ENCODE measurements at places on chromosomes 6 and 20.

DNA sequence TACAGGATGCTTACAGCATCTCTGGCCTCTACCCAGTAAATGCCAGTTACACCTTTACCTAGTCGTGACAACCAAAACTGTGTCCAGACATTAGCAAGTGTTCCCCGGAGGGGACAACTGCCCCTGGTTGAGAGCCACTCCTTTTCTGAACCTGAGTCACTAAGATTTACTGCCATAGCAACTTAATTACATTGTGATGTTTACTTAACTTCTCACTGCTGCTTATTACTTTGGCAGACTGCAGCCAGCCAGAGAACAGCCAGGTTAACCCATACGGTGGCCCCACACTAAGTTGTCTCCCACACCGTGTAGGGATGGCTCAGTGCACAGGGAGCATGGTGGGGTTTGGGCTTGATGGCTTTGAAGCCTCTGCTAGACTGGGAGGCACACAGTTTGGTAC, 204.7 kb upstream of the SULF2 start:
- DNase-seq, result no peak

DNA sequence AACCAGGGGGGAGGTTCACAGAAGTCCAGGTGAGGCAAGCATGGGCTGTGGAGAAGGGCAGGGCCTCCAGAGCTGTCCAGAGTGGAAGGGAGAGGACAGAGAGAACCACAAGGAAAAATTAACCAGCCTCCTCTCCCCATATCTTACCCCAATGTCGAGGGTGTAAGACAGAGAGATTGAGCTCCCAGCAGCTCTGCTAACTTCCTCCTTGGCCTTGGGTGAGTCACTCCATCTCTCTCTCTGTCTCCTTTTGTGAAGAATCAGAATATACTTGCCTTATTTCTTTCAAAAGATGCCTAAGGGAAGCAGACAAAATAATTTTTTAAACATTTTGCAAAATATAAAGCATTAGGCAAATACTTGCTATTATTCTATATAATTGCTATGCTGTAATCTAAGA, 58.3 kb upstream of the IYD start:
- DNase-seq, result no peak

- DNase-seq, result no peak
Measured at GRCh38 chr6:133610227-133610840, 278.6 kb upstream of the TCF21 start.

DNA sequence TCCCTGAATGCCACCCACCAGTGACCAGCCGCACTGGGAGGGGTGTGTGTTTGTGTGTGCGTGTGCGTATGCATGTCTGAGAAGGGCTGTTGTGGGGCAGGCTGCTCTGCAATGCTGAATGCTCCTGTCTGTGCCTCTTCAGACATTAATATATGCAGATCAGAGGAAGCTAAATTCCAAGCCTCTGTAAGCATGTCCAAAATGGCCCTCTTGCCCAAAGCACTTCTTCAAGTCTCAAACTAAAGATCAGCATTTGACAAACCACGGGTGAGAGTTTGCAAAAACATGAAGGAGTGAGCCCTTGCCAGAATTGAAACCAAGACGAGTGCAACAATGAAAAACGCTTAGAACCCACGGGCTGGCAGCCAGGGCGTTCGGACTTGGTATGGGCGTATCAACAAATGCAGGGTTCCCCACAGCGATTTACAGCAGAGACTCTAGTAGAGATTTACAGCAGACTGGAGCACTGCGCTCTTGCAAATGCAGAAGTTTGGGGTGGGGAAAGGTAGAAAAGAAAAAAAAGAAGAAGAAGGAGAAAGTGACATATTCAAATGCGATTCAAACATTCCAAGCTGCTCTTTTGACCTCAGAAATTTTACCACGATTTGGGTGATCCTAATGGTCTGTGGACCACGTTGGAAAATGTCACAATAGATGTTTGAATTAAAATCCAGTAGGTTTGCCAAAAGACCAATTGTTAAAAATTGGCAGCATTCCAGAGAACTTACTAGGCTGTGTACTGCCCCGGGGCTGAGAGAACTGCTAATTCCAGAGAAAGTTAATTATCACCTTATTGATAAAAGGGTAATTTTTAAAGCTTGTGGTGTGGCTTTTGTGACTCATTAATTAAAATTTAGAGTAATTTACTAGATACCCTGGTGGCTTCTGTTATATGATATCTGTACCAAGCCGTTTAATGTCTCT, 3.5 kb downstream of the SCML4 start:
- DNase-seq, result peak; percentile 21

GRCh38 chr6:34236443-34237315, at the start of gene HMGA1:
HMGA1 (plus strand) TSS chr6:34236873; CDS start chr6:34240781, 3,908 bp downstream.
- DNase-seq, result peak; percentile 66

- DNase-seq, result no peak
Measured at GRCh38 chr6:107560657-107561056, 70.7 kb downstream of the SOBP start.

DNA sequence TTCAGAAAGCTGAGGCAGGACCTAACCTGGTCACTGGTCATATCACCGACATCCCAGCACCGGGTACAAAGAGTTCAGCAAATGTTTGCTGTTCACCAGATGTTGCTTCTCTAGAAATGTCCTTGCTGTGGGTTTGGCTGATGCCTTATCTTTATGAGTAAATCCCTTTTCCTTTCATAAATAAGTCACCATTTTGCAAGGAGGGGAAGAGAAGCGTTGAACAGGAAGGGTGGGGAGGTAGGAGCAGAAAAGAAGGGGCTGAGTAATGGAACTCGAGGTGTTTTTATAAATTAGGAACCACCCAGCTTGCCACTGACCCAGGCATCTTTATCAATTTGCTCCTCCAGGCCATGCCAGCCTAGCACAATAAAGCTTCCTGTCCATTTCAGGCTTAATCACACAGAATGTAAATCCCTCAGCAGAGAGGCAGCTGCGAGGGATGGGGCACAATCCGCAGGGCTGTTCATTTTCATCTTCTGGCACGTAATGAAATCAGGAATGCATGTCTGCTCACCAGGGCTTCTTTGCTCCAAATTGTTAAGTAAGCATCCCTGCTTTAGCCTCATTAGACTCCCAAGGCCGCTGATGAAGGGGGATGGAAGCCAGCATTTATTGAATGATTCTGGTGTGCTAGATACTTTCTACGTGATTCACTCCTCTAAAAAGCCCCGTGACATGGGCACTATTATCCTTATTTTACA, 371.9 kb upstream of the CHD6 start:
- DNase-seq, result no peak

- DNase-seq, result no peak
Measured at GRCh38 chr6:108739496-108740330, 108.5 kb upstream of the ARMC2 start.

DNA sequence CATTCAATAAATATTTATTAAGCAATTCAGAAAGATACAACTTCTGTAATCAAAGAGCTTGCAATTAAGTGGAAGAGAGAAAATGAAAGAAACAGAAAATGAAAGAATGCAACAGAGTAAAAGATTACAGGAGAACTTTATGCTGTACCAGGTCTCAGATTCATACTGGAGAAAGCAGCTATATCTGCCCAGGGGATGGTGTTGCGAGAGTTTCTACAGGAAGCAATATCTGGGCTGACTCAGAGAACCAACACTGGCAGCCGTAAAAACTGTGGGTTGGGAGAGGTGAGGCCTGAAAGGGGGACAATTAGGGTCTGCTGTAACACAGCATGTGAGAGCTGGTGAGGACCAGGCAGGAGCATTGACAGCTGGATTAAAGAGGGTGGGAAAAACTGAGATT, 256.7 kb upstream of the TCF21 start:
- DNase-seq, result no peak

DNA sequence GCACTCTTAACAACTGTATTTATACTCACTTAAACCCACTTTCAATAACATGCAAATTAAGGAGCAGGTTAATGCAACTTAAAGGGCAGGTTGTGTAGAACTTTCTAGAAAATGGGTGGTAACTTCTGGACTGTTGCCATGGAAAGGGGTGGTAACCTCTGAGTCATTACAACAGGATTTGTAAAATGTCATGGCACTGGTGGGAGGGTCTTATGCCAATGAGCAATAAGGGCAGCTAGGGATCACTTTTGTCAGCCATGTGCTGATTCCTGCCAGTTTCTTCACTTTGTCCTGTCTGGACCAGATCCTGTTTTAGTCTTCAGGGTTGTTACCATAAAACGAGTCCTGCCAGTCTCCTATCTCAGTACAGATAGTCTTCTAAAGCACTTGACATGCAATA, 560.5 kb upstream of the PTCHD4 start:
- DNase-seq, result no peak

GRCh38 chr6:121717686-121718085, 282.2 kb downstream of the GJA1 start:
- no peak for DNase-seq

DNA sequence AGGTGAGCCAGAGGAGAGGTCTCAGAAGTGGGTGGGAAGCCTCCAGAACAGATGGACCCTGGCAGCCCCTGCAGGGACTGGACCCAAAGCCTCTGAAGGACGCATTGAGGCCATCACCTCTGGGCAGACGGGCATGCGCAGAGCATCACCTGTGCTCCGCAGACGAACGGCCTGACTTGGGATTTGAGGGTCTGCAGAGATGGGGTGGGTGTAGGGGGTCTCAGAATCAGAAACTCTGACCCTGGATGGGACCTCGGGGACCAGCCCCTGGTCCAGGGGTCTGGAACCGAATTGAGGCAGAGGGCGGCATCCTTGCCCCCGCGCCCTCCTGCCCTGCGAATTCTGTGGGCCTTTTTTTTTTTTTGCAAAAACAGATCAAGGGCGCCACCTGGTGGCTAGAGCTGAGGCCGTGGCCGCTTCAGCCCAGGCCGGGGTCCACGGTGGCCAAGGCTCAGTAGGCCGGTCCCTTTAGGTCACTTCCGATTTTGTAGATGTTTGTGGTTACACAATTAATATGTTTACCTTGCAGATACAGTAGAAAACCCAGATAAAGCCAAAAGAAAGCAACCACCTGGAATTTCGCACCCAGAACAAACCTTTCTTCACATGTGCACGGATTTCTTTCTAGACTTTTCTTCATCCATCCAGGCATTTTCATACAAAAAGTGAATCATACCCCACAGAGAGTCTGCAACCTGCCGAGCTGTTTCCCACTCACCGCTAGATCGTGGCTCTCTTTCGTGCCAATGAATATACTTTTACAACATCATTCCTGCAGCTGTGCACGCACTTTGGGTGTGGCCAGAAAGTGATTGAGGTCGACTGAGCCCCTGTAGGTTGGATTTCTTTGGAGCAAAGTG, 25.9 kb downstream of the ZBP1 start:
- peak; percentile 33 for DNase-seq

DNA sequence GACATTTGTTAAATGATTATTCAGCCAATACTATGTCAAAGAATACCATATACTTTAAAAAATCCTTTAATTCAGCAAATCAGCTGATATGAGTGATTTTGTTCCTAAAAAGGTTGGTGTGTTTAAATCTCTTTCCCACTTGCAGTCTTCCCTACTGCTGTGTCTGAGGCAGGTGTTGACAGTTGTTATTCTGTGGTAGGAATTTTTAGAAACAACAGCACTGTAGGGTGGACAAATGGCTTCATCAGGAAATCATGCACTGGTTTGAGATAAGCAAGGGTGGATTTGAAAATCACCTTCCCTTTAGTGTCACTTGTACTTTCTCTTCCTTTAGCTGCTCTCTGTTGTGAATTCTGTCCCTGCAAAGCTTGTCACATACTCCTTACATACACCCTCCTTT, 213.7 kb upstream of the SGK1 start:
- DNase-seq, result no peak

DNA sequence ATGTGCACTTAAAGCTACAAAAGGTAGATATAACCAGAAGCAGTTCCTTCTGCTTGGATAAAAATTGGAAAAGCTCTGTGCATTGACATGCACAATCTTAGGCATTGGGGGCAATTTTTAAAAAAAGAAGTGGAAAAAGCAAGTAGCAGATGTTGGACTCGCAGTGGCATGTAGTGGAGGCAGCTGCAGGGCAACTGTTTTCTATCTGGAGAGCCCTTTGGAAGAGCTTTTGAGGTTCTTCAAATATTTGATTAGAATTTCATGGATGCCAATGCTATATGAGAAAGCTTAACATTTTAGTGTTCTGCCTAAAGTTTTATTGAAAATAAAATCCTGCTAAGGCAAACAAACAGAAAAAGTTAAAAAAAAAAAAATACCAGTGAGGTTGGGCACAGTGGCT, 388.3 kb upstream of the RNF217 start:
- no peak for DNase-seq

DNA sequence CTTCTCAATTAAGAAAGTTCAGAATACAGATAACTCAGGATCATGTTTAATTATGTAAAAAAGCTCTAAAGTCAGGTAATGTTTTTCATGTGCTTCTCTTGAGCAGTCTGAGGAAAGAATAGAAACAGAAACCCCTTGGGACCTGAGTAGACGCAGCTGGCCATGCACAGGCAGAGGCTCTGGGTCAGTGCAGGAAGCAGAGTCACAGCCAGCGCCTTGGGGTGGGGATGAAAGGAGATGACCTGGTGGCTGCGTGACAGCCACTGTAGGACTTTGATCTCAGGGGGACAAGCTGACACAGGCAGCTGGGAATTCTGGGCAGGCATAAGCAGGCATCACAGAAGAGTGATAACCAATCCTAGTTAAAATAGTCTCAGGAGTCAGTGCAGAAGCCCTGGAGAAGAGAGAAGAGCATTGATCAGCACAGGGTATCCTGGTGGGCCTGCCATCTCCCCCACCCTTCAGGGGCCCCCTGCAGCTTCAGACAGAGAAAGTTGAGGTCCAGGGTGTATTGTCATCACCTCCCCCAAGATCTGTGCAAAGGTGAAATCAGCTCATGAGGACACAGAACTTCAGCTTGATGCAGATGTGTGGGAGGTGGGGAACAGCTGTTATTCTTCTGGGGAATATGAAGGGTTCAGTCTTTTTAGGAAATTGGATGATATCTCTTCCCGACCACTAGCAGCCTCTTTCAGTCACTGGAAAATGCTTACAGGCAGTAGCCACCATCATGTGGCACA, 6.4 kb downstream of the HLA-DQB1 start:
- DNase-seq, result no peak

DNA sequence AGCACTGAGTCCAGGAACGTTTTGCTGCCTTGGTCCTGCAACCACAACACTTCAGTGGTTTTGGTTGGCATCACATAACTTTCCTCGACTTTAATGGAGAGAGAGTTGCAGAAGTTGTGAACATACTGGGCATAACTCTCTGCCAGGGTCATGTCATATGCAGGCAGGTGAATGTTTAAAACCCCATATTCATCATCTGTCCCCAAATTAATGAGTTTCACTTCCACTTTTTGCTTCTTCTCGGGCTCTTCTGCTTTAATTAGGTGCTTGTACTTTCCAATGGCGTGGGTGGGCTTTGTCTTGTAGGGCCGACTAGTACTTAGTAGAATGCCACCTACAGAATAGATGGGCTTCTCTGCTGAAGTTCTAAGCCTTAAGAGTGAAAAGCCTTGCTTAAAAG, 45.2 kb upstream of the TFAP2A start:
- DNase-seq, result no peak

GRCh38 chr6:44925100-44925739, 402.9 kb upstream of the RUNX2 start:
- DNase-seq, result no peak

GRCh38 chr20:1484438-1485116, 6.6 kb downstream of the SIRPB2 start:
- DNase-seq, result no peak

Measured in activated naive CD4-positive, alpha-beta T cell (primary cell).